AG08396 (cell line): ENCODE measurements at places on chromosomes 3 and 15.
A peak's percentile ranks its signal among the peaks of the same experiment; 100 is the strongest.

DNA sequence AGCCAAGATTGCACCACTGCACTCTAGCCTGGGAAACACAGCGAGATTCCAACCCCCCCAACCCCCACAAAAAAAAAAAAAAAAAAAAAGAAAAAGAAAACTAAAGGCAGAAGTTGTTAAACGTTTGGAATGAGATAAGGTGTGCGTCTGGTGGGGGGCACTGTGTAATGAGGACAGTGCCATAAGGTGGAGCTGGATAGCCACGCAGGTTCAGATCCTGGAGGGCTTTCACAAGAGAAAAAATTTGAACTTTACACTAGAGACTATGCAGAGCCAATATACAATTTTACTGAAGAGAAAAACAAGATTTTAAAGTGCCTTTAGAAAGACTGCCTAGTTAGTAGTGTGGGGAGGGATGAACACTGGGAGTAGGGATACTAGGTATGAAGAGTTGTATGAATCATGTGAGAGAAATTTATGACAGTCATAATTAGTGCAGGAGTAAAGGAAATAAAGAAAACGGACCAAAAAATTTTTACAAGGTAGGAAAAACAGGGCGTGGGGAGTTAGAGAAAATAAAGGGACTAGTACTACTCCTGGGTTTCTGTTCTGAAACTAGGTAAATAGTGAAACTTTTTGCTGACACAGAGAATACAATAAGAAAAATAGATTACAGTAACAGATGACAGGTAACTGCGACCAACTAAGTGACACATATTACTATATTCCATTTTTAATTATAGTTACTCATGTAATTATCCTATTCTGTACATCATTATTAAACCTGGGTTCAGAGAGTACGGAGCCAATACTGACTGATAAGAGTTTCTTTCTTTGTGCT is 108.1 kb downstream of the PEAK1 start:
- DNase-seq = no peak

GRCh38 chr3:186418671-186419145 is 56.7 kb upstream of the DGKG start:
- no peak for DNase-seq

DNA sequence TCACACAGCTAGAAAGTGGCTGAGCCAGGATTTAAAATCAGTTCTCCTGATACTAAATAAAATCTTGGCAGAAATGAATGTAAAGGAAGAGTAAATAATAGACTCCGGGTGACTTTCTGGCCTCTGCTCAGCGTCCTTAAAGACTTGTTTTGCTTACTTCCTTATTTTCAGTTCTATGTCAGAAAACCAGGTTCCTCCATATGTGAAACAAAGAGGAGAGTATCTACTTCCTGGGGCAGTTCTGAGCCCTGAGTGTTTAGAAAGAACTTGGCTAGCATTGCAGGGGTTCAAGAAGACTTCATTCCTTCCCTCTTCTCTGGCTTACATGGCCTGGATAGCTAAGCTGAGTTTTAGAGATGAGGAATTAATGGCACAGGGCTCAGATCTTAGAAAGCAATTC is 222.8 kb upstream of the TLE3 start:
- DNase-seq = no peak

DNA sequence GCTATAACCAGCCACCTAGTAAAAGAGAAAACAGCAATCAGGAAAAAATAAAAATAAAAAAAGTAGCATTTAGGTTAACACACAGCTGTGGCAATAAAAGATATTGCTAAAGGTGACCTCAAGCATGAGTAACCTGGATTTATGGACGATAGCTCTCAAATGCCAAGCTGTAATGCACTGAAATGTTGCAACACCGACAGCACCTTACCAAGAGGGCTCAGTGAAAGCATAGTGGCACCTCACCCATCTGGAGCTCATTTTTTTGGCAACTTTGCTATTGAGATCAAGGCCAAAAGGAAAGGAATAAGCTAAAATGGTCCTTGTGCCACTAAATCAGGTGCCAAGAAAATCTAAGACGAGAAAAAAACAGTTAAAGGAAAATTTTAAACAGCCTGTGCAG is 2.5 kb downstream of the HACD2 start:
- no peak for DNase-seq

DNA sequence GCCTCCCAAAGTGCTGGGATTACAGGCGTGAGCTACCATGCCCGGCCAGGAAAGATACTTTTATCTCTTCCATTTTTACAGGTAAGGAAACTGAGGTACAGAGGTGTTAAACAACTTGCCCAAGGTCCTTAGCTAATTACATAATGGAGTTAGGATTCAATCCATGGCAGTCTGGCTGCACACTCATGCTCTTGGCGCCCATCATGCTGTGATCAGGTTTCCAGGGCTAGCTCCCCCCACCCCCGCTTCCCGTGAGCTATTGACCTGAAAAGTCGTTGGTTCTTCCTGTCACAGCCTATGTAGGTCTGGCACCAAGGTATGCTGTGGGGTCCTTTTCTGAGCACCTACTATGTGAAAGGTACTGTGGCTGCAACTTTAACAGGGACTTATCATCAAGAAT is 55.9 kb upstream of the LARS2 start:
- no peak for DNase-seq

GRCh38 chr15:55279746-55280351 is 9.8 kb downstream of the RAB27A start:
- DNase-seq = peak; percentile 51

DNA sequence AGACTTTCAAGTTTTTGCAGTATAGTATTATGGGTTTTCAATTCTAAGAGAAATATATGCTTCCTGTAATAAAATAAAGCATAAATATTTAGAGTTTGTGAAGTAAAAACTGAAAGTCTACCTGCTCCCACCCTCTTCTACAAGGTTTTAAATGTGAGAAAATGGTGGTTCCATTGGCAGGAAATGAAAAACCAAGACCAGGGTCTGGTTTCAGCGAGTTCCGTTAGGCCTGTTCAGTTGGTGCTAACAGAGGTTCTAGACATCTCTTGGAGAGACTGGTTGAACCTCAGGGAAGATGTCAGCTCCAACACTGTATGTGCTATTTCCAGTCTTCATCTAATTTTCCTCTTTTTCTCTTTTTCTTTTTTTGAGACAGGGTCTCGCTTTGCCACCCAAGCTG is 11.8 kb upstream of the MYO1E start:
- DNase-seq = no peak

DNA sequence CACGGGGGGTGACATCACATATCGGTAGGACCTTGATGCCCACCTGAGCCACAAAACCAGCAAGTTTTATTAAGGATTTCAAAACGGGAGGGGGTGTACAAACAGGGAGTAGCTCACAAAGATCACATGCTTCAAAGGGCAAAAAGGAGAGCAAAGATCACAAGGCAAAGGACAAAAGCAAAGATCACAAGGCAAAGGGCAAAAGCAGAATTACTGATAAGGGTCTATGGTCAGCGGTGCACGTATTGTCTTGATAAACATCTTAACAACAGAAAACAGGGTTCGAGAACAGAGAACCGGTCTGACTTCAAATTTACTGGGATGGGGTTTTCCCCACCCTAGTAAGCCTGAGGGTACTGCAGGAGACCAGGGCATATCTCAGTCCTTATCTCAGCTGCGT is 143.5 kb upstream of the LPP start:
- DNase-seq = no peak

DNA sequence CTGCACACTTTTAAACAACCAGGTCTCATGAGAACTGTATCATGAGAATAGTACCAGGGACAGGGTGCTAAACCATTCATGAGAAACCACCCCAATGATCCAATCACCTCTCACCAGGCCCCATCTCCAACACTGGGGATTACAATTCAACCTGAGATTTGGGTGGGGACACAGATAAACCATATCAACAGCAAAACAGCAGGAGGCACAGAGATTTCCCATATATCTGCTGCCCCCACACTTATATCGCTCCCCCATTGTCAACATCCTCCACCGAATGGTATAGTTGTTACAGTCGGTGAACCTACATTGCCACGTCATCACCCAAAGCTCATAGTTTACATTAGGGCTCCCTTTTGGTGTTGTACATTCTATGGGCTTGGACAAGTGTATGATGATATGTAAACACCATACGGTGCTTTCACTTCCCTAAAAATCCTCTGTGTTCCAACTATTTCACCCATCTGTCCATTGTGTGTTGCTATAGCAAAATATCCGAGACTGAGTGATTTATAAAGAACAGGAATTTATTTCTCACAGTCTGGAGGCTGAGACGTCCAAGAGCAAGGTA is 224.8 kb downstream of the FAM43A start:
- DNase-seq = no peak

- DNase-seq = no peak
Observed at GRCh38 chr3:72553298-72553697, 294.9 kb downstream of the SHQ1 start.

DNA sequence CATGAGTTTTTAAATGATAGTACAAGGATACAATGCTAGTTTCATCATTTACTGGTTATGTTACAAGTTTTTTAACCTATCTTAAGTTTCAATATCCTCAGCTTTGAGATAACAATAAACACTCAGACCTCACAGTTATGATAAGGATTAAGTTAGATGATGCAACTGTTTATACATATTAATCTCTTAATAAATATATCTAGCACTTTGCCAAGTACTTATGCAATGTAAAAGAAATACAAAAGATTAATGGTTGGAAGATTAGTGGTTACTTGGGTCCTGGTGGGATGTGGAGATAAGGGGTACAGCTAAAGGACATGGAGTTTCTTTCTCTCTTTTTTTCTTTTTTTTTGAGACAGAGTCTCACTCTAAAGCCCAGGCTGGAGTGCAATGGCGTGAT is 12.0 kb downstream of the SPPL2A start:
- DNase-seq = no peak

DNA sequence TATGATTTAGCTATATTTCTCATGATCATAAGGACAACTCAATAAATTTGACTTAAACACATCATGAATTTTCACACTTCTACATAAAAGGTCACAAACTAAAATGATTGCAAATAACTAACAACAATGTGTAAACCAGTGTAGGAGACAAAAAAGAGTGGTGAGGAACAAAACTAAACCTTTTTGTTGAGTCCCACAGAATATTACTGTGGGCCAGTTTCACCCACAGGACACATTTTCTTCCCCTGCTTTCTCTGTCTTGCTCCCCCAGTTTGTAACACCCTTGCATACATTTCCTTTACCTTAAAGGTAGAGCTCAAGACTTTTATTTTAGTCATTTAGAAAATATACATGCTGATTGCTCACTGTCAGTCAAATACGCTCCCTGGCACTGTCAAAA is 130.9 kb upstream of the GOLGA6L6 start:
- DNase-seq = no peak

DNA sequence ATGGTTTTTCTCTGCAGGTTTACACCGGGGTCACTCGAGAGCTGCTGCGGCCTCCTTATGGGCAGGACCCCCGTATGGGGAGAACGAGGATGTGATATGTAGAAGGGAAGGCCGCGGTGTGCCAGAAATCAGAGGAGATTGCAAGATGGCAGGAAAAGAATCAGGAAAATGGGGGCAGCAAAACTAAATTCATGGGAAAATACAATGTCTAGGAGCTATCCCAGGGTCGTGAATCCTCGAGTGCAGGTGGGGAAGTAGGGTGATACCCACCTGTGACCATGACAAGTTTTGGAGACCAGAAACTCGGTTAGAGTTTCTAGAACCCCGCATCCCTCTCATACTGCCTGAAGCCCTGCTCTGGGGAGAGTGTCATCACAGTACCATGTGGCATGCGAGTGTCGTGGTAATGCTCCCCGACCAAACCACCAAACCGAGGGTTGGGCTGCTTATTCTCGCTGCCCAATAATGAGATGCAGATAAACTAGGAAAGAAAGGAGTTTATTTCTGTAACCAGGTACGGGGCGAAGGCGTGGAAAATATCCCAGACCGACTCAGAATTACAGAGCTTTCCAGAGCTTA is 781 bp downstream of the TRNT1 start:
- peak; percentile 19 for DNase-seq

DNA sequence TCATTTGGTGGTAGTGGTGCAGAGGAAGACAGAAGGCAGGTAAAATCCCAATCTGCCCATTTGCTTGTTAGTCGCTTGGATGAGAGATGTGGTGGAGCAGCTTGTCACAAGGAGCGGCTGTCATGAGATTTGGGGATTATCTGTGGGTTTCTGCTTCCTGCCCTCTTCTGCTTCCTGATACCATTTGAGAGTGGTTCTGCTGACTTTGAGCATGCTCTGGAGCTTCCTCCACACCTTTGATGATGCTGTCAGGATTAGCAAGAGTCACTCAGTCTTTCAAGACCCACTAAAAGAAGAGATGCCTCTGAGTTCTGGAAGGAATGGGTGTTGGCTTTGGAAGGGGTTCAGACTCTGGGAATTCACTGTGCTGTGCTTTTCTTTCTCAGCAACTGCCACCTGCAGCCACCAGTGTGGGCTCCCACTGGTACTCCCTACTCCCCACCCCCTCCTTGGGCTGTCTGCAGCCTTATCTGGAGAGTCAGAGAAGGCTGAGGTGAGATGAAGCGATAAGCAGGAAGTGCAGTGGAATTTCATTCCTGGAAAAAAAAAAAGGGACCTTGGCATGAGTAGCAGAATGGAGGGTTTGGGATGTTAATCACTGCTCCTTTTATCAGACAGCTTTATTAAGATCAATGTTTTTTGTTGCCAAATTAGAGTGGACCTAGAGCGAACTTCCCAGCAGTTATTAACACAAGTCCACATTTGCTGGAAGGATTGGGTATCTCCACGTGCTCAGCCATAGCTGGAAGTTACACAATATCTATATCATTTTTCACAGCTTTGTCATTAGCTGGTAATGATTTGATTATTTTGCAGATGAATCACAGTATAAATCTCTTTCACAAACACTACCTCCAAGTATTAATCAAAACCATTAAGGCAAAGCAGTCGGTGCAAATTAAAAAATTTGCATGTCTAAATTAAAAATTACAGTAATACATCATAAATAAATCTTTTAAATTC is 233.0 kb upstream of the SATB1 start:
- DNase-seq = no peak

DNA sequence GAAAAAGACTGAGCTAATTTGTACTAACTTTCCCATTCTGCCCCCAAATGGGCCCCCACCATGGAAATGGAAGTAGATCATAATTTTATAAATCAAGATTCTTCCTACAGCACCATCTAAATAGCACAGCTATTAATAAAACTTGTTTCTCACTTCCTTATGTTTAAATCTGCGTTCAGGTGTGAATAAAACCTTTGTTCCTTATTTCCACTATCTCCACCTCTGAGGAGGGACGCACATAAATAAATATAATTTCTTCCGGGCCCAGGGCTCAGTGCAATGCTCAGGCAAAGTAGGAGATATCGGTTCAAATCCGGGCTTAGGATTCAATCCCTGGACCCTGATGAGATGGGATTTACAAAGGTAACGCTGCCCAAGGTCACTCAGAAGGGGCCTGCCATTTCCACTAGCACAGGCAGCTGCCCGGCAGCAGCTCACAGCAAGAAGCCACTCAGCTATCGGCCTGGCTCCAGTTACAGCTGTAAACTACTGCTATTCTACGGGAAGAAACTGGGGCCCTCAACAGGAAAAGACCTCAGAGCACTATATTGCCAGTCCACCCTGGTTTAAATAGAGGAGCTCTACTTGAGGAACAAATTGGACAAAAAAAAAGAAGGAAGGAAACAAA is 52.5 kb downstream of the FOXP1 start:
- DNase-seq = no peak

DNA sequence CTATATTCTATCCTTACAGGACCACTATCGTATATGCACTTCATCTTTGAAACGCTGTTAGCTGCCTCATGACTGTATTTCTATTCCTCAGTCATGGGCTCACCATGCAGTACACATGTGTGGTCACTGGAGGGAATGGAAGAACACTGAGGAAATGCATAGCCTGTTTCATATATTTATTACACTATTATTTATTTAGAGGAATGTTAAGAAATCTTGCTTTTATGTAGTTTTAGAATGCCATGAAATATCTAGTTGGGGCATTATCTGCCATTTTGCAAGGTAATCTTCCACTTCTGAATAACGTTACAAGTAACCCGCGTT is 155.7 kb downstream of the IGF1R start:
- DNase-seq = no peak

- DNase-seq = no peak
Observed at GRCh38 chr3:50370594-50370993, 11.3 kb upstream of the TMEM115 start.
